ENCODE measurements at places on chromosomes 7 and 10. TPM values are rescaled to one million over a fixed set of nuclear protein-coding genes. Genes with fewer than 3 reads are reported as not detected.
A peak's percentile ranks its signal among the peaks of the same experiment; 100 is the strongest.

- no peak for DNase-seq
Observed at GRCh38 chr7:55050281-55050680, 31.5 kb downstream of the EGFR start.

GRCh38 chr10:131290781-131291180 is 20.7 kb downstream of the TCERG1L start:
- no peak for DNase-seq

DNA sequence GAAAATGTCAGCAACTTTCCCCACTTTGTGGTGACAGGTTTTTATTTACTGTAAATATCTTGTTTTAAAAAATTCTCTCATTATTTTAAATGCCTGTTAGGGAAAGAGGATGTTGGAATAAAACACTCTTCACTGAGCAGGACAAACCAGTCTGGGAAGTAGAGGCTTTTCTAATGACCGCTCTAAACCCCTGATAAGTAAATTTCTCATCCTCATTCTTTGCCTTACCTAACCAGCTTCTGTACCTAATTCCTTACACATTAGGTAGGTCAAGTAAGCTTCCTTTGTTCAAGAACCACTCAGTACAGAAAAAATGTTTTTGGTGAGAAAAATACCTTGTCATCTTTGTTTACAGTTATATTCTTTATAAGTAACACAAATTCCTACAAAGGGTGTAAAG is 143.6 kb downstream of the GPR85 start:
- no peak for DNase-seq

Gene SPDYE9
- total RNA-seq: not detected

DNA sequence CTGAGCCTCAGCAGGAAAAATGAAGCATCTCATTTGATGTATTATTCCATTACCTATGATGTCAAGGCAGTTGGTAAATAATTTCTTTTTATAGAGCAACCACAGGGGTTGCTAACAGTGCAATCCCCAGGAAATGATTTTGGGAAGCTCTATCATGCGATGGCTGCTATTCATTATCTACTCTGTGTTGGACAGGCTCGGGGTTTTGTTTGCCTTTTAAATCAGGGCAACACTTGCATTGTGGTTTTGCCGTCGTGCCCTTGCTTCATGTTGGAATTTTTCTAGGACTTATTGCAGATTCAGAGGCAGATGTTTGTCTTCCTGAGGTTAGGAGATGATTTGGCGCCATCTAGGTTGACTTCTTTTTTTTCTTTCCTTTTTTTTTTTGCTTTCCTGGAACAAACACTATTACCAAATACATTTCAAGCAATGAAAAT is 128.4 kb downstream of the BICC1 start:
- DNase-seq: no peak

Gene PON2
- 111 TPM for total RNA-seq

GRCh38 chr7:39338716-39339115 is 227.5 kb upstream of the YAE1 start:
- DNase-seq: no peak

DNA sequence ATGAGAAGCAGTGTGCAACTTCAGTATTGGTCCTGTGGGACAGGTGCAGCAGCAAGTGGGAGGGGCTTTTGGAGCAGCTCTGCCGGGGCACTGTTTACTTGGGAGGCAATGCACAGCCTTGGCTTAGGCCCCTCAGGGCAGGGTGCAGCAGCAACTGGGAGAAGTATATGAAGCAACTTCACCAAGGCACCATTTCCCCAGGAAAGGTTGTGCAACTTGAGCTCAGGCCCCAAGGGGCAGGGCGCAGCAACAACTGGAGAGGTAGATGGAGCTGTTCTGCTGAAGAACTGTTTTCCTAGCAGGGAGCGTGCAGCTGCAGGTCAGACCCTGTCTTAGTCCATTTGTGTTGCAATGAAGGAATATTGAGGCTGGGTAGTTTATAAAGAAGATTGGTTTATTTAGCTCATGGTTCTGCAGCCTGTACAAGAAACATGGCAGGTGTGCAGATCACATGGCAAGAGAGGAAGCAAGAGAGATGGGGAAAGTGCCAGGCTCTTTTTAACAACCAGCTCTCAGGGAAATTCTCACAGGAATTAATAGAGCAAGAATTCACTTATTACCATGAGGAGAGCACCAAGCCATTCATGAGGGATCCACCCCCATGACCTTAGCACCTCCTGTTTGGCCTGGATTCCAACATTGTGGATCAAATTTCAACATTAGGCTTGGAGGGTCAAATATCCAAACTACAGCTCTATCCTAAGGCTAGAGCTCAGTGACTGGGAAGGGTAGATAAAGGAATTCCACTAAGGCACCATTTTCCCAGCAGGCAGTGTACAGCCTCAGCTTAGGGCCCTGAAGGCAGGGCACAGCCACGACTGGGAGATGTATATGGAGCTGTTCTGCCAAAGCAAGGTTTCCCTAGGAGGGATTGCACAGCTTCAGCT is 10.9 kb downstream of the GPR141 start:
- no peak for DNase-seq

GRCh38 chr7:39696631-39697030 is 73.3 kb downstream of the RALA start:
- DNase-seq: no peak

GRCh38 chr7:42217053-42217452 is 20.0 kb downstream of the GLI3 start:
- no peak for DNase-seq

DNA sequence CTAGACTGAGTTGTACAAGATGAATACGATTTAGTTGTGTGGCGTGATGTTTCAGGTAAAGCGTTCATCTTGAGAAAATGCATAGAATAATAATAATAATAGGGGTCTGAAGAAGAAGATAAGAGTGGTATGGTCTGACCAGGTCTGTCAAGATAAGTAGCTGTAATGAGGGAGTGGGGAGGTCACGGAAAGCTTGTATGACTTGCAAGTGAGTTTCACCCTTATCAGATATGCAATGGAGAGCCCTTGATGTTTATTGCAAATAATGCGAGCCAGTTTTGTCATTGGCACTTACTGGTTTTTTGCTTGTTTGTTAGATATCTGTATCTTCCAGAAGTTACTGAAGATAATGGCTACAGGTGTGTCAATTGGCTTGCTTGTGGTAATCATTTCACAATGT is 611.5 kb downstream of the CNTNAP2 start:
- no peak for DNase-seq

GRCh38 chr7:155362380-155363145 is 64.9 kb downstream of the INSIG1 start:
- no peak for DNase-seq

GRCh38 chr7:8423057-8423456 is 10.4 kb upstream of the NXPH1 start:
- no peak for DNase-seq

GRCh38 chr10:88194041-88194887 is 330.8 kb downstream of the PTEN start:
- DNase-seq: no peak

Gene MMS19
- 65.9 TPM for total RNA-seq

- peak; percentile 56 for DNase-seq
Observed at GRCh38 chr10:78451592-78451991, 417.9 kb downstream of the RPS24 start.

Gene IL2RA
- 1.1 TPM for total RNA-seq

DNA sequence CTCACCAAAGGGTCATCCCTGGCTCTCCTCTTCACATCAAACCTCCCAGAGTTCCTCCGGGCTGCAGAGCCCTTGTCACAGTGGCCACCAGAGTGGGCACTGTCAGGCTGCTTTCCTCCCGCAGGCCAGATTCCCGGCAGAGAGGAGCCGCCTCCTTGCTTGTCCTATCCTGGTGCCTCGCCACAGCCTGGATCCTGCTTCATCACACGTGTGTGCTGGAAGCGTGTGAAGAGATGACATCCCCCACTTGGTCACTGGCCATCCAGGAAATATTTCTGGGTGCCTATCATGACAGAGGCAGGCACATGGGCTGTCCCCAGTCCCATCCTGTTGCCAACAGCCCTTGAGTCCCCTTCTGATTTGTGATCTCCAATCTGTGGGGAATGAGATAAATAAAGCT is 15.0 kb downstream of the INSIG1 start:
- DNase-seq: no peak

Gene EN2
- total RNA-seq: not detected

Data from sciatic nerve (tissue), 2 donors.